ENCODE measurements at places on chromosomes 6 and 20.

DNA sequence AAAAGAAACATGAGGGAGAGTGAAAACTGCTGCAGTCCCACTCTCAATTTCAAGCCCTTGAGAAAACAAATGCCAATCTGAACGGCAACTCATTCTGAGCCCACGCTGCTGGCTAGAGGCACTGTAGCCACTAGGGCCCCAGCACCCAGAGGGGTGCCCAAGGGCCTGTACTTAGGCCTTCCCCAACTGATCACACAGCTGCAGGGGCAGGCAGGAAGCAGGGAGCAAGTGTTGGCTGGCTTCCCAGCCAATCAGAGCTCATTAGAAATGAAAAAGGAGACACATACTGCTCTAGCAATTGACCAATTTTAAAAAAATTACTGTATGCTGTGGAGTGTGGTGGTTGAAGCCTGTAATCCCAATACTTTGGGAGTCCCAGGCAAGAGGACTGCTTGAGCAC, 3.7 kb upstream of the BEND3 start:
- DNase-seq = no peak

GRCh38 chr6:88161940-88162339, 4.2 kb downstream of the CNR1 start:
- DNase-seq = no peak

DNA sequence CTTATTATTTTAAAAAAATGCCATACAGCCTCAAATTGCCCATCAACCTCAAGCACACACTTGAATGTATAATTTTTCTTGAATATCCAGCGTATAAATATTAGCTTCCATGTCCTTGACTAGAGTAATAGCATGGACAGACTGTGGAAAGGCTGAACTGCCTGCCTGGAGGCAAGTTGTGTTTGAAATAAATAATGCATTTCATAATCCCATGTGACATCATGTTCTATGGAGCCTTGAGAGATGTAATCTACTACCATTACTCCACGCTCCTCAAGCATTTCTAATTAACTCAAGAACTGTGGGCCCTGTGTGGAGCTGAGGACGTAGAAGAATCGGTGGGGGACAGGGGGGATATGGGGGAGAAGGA, 94.2 kb downstream of the CDS2 start:
- DNase-seq = no peak

GRCh38 chr6:147639279-147639678, 130.8 kb downstream of the SAMD5 start:
- DNase-seq = no peak

DNA sequence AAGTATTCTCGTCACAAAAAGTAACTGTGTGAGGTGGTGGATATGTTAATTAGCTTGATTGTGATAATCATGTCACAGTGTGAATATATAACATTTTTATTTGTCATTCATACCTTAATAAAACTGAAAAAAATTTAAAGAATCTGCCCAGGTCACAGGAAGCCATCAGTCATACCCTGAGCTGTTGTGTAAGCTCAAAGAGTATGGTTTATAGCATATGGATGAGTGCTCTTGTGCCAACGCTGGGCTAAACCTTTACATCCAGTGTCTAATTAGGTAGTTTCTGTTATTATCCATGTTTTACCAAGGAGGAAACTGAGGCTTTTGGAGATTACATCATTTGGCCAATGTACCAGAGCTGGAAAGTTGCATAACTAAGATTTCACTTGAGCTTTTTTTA, 11.4 kb downstream of the PKIG start:
- DNase-seq = no peak

DNA sequence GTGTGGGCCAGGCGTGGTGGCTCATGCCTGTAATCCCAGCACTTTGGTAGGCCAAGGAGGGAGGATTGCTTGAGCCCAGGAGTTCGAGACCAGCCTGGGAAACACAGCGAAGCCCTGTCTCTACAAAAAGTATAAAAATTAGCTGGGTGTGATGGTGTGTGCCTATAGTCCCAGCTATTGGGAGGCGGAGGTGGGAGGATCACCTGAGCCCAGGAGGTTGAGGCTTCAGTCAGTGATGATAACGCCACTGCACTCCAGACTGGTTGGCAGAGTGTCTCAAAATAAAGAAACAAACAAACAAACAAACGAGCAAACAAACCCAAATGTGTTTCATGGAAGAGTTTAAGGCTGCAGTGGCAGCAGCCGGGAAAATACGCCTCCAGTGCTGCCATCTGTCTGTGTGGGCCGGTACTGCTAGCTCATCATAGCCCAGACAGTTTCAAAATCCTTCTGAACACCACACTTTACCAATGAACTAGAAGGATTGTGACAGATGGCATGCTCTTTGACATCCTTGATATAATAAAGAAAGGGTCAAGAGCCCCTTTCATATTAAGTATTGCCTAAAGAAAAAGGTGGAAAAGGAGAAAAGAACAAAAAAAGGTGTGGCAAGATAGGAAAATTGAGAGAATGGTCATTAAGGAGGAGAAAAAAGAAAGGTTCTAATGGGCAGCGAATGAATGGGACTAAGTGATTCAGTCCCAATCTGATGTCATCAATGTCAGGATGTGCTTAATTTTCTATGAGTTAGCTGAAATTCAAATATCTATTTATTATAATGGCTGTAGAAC, 298.6 kb downstream of the SYNE1 start:
- peak; percentile 66 for DNase-seq

DNA sequence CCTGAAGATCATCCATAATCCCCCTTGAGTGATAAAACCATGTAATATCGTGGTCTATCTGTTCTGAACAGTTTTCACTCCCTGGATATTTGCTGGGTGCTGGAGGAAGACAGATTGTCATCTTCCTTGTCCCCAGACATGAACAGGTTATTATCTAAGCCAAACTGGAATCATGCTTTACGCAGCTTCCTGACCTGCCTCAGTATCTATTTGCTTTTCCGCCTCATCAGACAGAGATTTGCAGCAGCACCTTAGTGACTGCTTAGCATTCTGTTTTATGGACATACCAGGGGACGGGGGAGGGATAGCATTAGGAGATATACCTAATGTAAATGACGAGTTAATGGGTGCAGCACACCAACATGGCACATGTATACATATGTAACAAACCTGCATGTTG, 124.6 kb downstream of the SLC23A2 start:
- DNase-seq = no peak

- no peak for DNase-seq
Observed at GRCh38 chr6:43325876-43326275, 17.2 kb upstream of the CRIP3 start.

DNA sequence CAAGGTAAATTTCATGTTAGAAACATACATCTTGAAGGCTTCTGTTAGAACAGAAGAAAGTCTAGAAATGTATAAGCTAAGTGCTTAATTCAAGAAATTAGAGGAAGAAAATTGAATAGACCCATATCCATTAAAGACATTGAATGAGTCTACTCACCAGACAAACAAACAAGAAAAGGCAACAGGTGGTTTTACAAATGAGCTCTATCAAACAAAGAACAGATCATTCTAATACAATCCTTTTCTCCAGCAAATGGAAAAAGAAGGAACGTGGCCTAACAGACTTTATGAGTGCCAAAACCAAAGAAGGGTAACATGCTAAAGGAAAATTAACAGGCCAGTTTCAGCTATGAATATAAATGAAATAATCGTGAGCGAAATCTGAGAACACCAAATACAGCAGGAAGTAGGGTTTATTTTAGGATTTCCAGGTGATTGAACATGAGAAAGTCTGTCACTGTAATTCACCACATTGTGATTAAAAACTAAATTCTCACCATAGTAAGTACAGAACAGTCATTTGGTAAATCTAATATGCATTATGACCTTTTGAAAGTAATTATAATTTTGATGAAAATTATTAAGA, 22.6 kb downstream of the MTHFD1L start:
- DNase-seq = no peak

DNA sequence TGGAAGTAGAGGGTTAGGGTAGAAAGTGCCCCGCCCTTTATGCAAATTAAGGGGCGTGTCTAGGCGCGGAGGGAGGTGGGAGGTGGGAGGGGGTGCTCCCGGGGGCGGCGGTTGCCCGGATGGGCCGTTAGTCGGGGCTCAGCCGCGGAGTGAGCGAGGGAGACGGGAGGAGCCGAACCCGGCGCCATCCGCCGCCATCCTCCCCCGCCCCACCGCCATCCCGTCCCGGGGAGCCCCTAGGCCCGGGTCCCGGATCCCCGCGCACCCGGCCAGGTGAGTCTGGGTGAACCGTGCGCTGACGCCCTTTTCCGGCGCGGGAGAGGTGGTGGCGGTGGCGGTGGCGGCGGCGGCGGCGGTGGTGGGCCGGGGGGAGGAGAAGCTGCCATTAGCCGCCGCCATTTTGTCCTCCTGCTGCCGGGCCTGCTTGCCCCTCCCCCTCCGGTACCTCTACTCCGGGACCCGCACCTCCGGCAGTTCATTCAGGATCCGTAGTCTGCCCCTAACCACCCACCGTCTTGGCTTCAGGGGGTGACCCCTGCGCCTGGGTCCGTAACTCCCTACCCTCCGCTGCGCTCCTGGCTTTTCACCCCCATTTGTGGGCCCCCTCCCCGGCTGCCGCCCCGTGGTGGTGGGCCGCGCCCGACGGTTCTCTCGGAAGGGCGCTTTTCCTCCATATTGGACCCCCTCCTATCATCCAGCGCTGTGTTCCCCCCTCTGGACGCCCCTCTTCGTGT, at the start of gene PRRC2A:
TSS of gene PRRC2A (plus strand) at position 130 of the 734 bp plus-strand sequence. CDS start 2,075 bp downstream, outside the sequence.
- DNase-seq = no peak

DNA sequence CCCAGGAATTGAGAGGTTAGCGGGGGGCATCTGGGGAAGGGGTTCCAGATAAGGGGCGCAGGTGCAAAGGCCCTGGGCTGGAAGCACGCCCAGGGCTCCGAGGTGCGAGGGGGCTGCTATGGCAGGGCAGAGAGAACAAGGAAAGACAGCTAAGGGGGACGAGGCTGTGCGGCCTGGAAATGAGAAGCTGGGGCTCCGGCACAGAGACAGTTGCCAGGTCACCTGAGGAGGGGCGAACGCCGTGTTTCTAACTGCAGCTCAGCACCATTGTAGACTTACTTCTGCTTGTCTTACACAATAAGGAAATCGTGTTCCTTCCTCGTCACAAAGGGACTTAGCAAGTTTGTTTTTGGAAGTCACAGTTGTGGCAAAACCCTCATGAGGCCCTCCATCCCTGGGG, 68.9 kb upstream of the TBXT start:
- DNase-seq = no peak

DNA sequence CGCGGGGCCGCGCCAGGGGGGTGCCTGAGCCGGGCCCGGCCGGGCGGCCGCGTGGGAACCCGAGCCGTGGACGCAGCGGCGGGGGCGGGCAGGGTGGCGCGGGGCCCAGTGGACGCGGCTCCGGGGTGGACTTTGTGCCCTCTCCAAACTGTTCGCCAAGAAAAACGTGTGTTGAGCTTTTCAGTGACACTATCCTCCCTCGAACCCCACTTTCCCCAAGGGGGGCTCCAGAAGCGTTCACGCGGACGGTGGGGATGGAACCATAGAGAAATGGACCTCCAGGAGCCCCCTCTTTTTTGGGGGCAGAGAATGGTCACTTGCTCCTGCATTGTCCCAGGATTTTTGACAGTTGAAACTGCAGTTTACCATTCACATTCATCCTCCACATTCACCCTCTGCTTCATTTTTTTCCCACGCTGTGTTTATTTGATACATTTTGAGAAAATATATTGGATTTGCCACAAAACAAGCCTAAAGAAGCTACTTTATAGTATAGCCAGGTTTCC, 2.9 kb upstream of the HIVEP1 start:
- DNase-seq = no peak

DNA sequence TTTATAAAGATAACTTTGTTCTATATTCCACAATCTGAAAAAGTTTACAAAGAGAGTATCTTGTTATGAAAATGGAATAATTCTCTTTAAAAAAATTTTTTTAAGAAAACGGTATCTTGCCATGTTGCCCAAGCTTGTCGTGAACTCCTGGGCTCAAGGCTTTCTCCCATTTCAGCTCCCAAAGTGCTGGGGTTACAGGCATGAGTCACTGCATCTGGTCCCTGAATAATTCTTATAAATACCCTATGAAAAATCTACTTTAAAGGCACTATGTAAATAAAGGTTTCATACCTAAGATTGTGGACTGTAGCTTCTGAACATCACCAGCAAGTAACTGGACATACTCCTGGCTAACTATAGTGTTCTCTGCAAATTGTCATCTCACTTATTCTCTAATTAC, 60.3 kb downstream of the SAMD3 start:
- DNase-seq = no peak

GRCh38 chr6:132933090-132933489, 118.7 kb downstream of the RPS12 start:
- DNase-seq = no peak

DNA sequence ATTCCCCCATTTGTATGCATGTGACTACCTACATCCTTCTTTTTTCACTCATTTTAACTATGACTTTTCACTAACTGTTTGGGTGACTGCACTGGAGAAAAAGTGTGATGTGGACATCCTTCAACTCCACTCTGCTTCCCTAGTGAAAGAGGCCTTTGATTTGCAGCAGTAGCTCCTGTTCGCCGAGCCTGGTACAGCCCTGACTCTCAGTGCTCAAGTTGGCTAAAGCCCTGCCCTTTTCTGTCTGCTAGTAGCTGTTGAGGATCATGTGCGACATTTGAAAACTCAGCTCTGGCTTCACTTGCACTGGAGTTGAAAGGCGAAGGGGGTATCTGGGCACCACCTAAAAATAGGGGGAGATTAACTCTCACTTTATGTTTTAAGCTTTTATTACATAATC, 42.1 kb downstream of the DAAM2 start:
- no peak for DNase-seq

DNA sequence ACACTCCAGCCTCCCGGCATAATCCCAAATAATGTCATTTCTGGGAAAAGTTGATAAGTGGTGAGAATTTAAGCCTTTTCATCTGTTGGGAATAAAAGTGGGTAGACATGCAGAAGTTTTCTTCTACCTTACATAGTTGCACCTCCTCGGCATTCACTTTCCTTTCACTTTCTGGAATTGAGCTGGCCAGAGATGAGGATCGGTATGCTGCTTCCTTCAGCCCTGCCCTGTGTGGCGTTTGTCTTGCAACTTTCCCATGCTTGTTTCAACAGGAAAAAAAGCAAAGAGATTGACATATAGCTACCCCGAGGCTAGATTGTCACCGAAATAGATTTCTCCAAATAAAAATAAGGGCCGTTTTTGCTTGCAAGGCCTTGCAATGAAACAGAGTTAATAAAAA, 65.8 kb upstream of the JAG1 start:
- DNase-seq = no peak

DNA sequence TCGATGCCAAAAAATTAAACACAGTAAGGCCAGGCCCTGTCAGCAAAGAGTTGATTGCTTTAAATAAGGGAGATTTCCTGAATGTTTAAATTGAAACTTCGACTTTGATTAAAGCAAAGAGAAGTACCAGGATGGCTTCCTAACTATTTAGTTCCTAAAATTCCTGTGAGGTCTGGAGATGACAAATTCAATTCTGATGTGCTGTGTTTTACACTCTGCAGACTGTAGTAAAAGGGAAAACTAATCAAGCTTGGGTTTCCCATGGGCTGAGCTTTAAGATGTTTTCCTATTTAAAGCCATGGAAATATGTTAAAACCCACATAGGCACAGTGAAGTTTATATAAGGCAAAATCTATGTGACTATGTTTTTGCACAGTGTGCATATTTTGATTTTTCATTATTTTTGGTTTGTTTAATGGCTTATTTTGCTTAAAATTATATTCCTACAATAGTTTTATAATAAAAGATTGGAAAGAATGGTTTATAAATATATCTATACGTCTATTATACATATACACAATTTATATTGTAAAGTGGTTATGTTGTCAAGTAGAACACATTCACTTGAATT, 198.5 kb upstream of the EYA4 start:
- DNase-seq = no peak

Measured in Right ventricle myocardium superior (tissue), 1 donor.